ENCODE measurements at places on chromosomes 16 and 17.

DNA sequence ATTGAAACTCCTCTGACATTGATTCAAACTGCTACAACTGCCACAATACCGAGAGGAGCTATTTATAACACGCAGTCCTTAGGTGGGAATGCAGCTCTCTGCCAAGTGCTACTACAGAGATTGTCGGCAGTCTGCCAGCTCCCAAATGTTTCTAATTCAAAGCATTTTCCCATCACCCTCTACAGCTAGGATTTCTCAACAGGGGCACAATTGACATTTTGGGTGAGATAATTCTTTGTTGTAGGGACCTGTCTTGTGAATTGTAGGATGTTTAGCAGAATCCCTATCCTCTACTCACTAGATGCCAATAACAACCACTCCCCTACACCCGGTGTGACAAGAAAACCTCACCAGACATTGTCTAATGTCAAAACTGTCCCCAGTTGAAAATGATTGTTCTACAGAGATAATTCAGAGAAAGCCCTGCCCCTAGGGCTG, 7.8 kb upstream of the N4BP1 start:
- peak; percentile 31 for DNase-seq

GRCh38 chr17:6639586-6640535, 650 bp downstream of the KIAA0753 start:
- DNase-seq: peak; percentile 41

DNA sequence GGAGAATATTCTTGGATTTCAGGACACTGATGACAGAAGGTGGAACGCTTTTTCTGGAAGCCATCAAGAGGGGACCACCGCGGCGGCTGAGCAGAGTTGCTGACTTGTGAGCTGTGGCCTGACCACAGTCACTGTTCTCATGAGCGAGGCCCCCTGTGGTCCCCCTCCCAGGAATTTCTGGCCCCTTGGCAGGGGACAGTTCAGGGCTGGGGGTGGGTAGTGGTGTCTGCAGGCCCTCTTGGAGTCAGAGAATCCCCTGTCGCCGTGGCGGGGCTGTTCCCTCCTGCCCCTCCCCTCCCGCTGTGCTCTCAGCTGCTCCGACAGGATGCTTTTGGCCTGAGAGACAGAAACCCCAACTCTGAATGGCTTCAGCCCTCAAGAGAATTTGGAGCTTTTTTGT, 292.0 kb downstream of the SEC14L1 start:
- DNase-seq: no peak

GRCh38 chr16:13193721-13194120, 292.3 kb downstream of the SHISA9 start:
- DNase-seq: no peak

DNA sequence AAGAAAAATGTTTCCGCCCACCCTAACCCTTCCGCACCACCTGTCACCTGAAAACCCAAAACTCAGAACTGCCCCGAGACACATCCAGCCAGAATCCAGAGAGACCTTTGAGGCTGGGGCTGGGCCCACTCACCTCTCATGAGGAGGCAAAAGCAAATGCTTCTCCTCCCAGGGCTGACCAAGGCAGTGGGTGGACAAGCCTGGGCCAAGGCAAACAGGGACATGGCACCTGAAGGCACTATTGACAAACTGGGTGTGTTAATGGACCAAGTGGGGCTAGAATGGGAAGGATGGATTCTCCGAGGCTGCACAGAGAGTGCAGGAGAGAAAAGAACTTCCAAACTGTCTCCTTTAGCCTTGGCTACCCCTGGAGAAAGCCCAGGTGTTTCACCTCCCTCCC, 54.4 kb downstream of the SOX9 start:
- DNase-seq: no peak

Measured in HFFc6 (cell line).